CD4-positive, alpha-beta T cell (primary cell): ENCODE measurements at places on chromosomes 12 and 14.

DNA sequence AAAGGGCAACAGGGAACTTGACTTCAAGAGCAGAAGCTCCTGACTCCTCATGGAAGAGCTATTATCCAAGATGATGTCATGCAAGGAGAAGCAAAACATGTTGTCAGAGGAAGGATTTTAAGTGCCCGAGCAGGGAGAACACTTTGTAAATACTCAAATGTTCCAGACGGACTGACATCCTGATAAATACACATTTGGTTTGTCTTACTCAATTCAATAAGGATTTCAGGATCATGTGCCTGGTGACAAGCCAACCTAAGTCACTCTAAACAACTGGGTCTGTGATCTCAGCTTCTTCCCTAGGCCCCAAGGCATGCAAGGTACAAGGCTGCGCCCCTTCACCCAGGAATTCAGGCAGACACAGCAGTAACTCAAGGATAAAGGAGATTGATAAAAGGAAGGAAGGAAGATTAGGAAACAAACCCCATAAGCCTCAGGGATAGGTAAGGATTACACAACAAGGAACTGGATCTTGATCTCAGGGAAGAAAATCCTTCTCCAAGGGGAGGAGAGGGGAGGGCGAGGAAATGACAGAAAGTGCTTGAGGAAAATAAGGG, 26.8 kb upstream of the CEBPE start:
- DNase-seq: no peak

DNA sequence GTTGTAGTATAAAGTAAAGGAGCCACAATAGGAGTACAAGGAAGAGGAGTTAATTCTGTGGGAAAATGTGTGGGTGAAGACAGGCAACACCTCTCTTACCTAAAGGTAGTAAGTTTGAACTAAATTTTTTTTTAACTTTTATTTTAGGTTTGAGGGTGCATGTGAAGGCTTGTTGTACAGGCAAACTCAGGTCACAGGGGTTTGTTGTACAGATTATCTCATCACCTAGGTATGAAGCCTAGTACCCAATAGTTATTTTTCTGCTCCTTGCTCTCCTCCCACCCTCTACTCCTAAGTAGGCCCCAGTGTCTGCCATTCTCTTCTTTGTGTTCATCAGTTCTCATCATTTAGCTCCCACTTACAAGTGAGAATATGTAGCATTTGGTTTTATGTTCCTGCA, 70.5 kb downstream of the DNAI7 start:
- DNase-seq: no peak

- no peak for DNase-seq
These were observed 765 bp downstream of the SCYL2 start for GRCh38 chr12:100267603-100268281.

- DNase-seq: no peak
These were observed 117.8 kb downstream of the DUSP6 start for GRCh38 chr12:89234324-89235114.

GRCh38 chr14:33592297-33592696, 358.6 kb downstream of the EGLN3 start:
- no peak for DNase-seq

GRCh38 chr12:40144023-40144422, 38.1 kb upstream of the SLC2A13 start:
- no peak for DNase-seq

DNA sequence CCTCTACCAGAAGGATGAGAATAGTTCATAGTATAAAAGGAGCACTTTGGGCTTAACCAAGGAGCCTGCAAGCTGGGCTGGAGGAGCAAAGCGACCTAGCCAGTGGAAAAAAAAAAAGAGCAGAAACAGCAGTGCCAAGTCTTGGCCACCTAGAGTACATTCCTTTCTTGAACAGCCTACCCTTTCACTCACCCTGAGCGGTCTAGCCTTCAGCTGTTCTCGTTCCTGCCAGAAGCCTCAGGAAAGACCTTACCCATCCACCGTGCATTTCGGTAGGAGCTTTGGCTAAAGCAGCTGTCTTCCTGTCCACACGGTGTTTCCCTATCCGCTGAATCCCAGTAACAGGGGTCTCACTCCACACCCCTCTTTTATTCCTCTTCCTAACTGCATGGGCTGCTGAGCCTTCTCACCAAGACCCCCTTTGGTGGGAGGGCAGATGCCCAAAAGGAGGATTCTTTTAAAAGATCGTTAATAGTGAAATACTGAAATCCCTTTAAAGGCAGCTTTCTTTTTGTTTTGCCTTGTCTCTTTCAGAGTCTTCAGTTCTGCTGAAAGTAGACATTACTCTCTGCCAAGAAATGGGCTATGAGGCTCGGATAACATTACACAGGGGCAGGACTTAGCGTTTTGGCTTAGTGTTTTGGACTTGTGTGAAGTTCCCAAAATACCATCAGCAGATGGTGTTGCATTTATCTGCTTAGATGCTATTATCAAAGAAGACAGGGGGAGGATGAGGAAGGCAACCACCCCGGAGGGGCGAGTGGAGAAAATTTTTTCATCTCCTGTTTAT, 88.5 kb upstream of the METAP2 start:
- no peak for DNase-seq
